Spinal cord (tissue), 10 donors: ENCODE measurements at places on chromosomes 7 and 10.

DNA sequence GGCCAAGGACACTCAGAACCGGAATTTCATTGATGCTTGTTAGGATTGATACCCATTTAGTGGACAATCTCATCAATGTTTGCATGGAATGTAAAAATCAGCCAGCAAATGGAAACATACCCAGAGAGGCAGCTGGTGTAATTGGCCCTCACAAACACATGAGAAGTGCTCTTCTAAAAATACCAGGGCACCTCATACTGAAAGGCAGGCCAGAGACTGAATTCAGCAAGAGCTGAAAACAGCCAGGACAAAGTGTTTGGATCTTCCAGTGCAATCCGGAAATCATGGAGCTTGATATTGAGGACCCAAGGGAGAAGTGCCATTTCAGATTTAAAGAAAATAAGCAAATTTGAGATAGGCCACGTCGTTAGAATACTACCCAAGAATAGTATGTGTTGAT, 498.6 kb downstream of the GALNT17 start:
- no peak for DNase-seq

DNA sequence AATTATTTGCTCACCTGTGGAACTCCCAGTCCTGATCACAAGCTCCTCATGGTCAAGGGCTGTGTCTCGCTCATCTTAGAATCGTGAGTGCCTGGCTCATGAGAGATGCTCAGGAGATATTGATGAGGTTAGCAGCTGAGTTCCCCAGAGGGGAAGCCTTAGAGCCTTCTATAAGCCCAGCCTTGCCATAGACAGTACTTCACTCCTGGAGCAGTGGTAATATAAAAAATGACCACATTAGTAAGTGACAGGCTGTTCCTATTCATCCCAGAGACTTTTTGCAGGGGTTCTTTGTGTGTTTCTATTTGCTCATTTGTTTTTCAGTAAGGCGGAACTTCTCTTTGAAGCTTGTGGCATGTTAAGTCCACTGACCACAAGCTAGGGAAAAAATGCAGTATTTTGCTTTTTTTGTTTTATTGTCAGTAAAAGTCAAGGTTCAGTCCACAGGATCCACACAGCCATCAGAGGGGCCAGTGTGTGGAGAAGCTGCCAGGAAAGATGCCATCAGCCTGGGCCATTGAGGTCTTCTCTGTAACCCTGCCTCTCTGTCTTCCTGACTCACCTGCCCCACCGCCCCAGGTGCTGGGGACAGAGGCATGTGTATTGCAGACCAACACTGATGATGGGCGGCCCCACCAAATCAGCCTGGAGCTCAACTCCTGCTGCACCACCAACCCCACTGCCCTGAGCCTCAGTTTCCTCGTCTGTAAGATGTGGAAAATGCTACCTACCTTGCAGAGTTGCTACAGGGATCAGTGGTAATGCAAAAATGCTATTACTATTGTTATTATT, 36.4 kb upstream of the JCAD start:
- no peak for DNase-seq

- no peak for DNase-seq
These were observed 59.3 kb upstream of the APBB1IP start for GRCh38 chr10:26378861-26379294.

DNA sequence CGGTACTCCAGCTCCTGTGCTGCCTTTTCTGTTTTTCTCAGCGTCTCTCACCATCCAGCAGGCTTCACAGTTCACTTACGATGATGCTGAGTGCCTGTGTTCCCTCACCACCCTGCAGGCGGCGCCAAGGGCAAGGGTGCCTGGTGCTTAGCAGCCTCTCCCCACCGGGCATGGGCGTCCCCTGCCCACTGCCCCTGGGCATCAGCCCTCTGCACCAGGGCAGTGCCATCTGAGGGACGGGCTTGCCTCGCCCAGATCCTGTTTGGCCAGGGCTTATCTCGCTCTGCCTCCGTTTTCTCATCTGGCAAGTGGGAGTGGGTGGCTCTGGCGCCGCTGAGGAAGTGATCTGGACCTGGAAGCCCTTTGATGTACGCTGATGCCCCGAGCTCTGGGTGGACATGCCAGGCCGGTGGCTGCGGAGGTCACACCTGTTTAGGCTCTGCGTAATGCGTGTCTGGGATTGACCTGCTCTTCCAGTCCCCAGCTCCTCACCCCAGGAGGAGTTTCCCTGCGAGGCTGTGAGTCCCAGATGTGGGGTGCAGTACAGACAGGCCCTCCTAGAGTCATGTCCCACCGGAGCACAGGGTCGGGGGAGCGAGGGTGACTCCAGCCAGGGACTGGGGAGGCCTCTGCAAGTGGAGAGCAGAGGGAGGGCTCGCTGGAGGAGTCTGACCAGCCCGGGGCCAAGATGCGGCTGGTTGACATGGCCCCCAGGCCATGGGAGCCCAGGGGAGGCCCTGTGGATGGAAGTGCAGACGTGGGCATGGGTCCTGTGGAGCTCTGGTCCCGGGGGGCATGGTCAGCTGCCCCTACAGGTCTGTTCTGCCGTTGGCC, 11.8 kb downstream of the TTYH3 start:
- no peak for DNase-seq

DNA sequence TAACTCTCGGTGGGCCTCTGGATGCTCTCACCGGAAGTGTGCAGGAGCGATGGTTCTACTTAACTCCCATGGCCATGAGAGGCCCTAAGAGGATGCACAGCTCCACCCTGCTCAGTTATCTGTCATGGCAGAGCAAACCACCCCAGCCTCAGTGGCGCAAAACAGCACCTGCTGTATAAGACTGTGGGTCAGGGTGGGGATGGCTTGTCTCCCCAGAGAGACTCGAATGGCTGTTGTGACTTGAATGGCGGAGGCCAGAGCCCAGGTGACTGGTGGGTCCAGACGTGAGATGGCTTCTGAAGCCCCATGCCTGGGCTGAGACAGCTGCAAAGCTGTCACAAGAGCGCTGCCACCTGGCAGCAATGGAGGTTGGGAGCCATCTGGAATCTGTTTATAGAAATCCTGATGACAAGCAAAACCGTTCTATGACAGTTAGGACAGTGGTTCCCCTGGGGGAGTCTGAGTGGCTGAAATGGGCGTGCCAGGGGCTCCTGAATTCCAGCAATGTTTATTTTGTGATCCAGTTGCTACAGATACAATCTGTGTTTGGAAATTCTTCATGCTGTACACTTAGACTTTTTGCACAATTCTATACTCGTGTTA, 490.5 kb downstream of the TCERG1L start:
- no peak for DNase-seq

DNA sequence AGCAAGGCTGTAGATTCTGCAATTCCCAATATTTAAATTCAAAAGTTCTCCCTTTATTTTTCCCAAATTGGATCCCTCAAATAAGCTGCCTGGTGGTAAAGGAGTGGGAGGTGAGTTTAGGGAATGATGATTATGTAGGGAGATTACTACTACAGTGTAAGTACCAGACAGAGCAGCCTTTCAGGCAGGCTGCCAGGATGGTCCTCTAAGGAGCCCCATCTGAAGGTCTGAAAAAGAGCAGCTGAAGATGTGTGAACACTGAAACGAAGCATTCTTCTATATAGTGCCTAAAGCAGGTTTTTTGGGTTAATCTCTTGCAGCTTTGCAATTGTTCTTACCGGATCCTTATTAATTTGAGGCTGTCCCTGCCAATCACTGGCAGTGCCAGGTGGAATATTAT, 84.7 kb downstream of the CREB5 start:
- DNase-seq, result peak; percentile 82

GRCh38 chr7:95682913-95683312, 86.6 kb upstream of the PDK4 start:
- no peak for DNase-seq

- no peak for DNase-seq
These were observed 155.0 kb downstream of the RNF216 start for GRCh38 chr7:5626498-5626897.

DNA sequence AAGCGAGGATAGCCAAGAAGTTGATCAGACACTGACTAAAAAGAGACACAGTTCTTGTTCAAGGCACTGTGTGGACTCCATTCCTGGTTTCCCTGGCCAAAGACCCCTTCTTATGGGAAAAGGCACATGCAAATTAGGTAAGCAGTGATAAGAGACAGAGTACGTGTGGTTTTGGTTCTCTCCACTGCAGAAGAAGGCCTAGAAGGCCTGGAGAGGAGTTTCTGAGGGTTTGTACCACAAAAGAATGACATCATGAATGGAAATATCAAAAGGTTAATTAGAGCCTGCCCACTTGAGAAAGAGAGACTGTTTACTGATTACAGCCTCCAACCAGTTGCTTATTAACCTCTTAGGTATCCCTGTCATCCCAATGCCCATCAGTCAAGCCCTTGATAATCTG, 137.5 kb downstream of the ZNF365 start:
- no peak for DNase-seq

GRCh38 chr7:92415225-92415624, 32.1 kb upstream of the GATAD1 start:
- no peak for DNase-seq

DNA sequence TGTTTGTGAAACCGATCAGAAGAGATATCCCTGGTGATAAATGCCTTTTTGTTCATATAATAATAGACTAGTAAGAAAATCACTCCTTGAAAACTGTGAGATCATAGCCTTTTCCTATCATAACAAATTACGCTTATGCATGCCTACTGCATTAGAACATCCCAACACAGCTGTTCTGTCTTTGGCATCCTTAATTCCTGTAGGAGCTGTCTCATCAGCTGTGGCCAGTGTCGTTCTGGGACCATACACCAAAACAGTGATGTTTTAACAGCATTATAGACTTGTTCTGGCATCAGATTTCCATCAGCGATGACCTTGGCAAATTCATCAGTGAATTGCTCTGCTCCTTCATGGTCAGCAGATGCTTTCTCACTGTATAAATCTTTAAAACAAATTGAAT, 423.6 kb upstream of the LRGUK start:
- DNase-seq, result no peak

DNA sequence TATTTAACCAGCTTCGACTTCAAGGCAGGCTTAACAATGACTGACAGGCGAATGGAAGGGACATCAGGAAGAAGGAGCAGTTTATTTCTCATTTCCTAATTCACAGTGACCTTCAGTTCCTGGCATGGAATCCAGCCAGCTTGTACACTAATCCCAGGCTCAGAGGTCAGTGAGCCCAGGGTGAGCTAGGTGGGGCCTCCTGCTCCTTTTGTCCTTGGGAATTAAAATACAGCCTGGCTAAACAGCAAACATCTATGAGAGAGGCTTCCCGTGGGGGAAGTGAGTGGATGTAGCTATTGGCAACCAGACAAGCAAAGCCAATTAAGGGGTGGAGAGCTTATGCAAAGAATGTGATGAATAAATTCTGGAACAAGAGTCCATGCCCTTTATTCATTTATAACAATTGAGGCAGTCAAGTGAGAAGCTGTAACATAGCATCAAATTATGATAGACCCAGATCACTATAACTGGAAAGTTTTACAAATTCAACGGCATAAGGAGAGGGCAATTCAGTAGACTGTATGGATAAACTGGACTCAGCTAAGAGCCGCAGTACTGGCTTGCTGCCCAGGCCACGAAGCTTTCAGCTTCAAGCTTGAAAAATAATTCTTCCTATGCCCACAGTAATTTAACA, 57.1 kb downstream of the STK17A start:
- peak; percentile 83 for DNase-seq

GRCh38 chr10:24255115-24255880, 46.4 kb downstream of the KIAA1217 start:
- DNase-seq, result no peak

DNA sequence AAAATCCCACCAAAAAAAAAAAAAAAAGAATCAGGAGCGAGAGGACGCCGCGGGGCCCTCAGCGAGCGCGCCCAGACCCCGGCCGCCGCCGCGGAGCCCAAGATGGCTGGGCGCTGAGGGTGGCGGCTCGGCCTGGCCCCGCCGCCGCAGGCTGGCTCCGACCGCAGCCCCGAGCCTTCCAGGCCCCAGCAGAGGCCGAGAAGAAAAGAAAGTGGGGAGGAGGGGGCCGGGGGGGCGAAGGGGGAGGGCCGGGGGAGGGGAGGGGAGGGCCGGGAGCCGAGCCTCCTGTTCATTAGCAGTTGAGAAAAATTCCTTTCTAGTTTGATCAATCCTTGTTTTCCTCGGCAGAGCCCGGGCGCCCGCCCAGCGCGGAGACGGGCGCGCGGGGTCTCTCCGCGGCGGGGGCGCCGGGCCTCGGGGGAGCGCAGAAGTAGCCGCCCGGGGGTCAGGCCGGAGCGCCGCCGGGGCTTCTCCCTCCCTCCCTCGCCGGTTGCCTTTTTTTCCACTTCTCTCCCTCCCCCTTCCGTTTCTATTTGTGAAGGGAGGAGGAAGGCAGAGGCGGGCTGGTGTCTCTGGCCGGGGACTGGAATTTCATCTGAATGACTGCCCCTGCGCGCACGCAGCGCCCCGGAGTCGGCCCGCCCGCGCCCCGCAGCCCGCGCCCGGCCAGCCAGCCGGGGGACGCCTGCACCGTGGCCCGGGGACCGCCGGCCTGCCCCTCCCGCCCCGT, 778 bp upstream of the TRIM8 start:
- DNase-seq, result no peak

DNA sequence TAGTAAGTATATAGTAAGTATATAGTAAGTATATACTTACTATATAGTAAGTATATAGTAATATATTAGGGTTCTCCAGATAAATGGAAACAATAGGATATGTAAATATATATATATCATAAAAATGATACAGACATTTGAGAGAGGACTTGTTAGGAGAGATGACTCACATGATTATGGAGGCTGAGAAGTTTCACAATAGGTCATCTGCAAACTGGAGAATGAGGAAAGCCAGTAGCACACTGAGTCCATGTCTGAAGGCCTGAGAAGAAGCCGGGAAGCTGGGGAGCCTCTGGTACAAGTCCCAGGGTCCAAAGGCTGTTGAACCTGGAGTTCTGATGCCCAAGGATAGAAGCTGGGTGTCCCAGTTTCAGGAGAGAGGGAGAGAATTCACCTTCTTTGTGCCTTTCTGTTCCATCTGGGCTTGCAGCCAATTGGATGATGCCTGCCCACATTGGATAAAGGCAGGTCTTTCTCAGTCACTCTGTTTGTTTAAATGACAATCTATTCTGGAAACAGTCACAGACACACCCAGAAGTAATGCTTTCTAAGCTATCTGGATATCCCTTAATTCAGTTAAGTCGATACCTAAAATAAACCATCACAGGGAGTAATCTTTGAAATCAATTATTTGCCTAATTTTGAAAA, 205.5 kb upstream of the CDC14C start:
- DNase-seq, result no peak

GRCh38 chr10:100020142-100020885, 10.6 kb upstream of the DNMBP start:
- peak; percentile 37 for DNase-seq

- no peak for DNase-seq
These were observed 34.1 kb upstream of the IFRD1 start for GRCh38 chr7:112416127-112416526.
